Right lobe of liver (tissue), 6 donors: ENCODE measurements at places on chromosomes 5 and 9.

DNA sequence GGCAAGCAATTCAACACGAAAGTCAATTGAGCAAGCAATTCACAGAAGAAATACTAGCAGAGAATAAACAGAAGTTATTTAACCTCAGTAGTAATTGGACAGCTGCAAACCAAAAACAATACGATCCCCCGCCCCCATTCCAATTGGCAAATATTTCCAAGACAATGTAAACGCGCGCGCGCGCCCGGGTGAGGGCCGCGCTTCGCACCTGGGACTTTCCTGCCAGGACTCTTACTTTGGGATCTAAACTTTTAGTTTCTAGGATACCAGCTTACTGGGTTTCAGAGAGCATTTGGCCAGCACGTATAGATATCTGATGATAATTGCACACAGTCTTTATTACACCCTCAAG is 8.6 kb downstream of the RUFY1 start:
- DNase-seq = no peak

GRCh38 chr9:130327781-130328348 is 62.3 kb downstream of the HMCN2 start:
- no peak for DNase-seq

- no peak for DNase-seq
Measured at GRCh38 chr9:7523426-7524043, 276.0 kb downstream of the DMAC1 start.

- peak; percentile 92 for DNase-seq
Measured at GRCh38 chr9:96048956-96049831, 173.7 kb downstream of the ERCC6L2 start.

DNA sequence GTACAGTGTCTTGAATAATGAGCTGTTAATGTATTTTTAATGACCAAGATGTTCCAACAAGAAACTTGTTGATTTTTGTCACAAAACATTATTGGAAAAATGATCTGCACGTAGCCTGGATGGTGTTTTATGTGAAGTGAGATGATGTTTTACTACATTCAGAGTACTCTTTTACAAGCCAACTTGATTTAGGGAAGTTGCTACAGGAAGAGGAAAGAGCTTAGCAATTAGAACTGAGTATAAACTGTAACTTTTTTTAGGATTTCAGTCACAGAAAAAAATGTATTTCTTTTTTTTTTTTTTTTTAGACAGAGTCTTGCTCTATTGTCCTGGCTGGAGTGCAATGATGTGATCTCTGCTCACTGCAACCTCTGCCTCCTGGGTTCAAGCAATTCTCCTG is 113.6 kb upstream of the ADRA1B start:
- no peak for DNase-seq

- no peak for DNase-seq
Measured at GRCh38 chr5:84301535-84301934, 83.1 kb downstream of the EDIL3 start.

DNA sequence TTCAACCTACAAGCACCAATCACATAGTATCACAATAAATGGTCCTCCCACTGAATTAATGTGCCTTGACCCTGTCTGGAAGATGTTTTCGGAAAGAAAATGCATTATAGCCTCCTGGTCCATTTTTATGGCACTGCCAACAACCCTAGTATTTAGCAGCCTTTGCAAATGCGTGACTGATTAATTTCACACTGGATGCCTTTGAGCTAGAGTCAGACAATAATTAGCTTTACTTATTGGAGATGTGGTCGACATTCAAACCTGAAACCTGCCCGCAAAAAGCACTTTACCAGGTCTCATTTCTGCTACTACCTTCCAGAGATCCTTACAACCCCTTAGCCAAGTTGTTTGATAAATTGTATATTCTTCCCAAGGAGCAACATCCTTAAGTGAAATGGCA is 119.3 kb upstream of the DPYSL3 start:
- no peak for DNase-seq

GRCh38 chr9:105663914-105664313 is 1.7 kb downstream of the TAL2 start:
- no peak for DNase-seq

DNA sequence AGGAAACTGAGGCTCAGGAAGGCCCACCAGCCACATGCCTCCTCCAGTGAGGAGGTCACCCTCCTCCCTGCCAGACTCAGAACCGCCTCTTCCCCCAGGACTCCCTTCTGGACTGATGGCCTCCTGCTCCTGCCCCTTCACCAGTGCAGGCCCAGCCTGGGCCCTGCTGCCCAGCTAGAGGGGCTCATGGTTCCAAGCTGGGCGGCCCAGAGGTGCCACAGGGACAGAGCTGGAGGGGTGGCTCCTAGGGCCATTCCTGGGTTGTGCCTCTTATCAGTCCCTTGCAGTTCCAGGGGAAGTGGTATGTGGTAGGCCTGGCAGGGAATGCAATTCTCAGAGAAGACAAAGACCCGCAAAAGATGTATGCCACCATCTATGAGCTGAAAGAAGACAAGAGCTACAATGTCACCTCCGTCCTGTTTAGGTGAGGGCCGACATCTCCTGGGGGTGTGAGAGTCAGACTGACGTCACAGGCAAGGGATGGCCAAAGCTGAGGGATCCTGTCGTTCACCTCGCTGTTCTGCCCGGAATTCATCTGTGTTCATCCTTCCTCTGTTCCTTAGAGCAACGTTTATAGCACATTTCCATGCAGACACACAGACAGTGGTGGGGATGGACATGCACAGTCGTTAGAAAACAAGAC is 819 bp downstream of the LCN2 start:
- DNase-seq = peak; percentile 46

DNA sequence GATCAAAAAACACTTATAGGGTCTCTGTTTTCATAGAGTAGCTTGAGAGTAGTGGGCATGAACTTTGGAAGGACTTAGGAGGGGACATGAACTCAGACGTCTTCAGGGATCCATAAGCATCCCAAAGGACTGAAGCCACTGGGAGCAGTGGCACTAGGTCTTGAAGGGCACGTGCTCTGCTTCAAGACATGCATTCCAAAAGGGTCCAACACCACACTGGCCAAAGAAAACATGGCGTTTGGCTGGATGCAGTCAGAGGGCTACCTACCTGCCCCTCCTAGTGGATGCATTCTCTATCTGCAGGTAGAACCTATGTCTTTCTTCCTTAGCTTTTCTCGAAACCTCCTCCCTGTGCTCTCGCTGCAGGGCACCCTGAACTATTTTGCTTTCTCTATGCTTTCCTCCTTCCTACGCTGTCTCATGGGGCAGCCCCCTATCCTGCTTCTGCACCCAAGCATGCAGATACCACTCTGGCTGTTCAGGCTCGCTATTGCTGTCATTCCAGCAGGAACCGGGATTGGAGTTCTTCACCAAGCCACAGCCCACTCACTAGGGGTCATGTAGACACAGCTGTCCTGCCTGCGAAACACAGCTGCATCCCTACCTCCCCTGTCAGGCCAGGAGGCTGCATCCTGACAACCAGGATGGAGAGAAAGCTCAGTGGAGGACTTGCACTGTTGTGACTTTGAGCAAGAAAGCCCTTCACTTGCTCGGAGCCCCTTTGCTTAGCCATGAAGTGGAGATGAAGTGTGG is 11.9 kb downstream of the FAM240B start:
- no peak for DNase-seq

DNA sequence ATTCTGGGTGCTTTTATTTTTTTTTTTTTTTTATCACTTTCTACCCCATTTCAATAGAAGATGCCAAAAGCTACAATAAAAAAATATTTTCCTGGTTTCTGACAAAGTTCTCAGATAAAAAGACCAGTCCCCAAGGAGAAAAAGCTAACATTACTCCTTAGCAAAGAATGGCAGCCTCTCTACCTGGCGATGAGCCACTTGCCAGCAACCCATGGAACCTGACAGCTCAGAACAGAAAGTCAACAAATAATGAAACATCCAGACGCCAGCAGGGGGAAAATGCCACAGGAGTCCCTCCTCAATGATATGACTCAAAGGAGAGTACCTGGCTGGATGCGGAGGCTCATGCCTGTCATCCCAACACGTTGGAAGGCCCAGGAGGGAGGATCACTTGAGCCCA is 123.2 kb downstream of the MYO10 start:
- DNase-seq = no peak

DNA sequence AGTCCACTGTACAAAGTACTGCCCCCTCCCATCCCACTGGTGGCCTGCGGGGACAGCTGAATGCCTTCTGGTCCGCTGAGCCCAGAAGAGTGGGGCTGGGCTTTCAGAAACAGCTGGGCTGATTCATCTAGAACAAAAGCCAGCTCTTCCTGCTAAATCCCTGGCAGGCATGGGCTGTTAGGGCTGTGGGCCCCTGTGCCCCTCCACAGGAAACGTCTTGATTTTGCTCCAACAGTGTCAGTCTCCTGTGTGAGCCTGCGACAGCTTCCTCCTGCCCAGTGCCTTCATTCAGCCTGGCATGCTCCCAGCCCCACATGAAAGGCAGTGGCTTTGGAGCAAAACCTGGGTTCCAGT is 6.9 kb upstream of the GSN start:
- no peak for DNase-seq

GRCh38 chr9:126561582-126561981 is 52.1 kb upstream of the LMX1B start:
- DNase-seq = peak; percentile 29

- no peak for DNase-seq
Measured at GRCh38 chr9:136564379-136564988, 18.6 kb upstream of the NOTCH1 start.

DNA sequence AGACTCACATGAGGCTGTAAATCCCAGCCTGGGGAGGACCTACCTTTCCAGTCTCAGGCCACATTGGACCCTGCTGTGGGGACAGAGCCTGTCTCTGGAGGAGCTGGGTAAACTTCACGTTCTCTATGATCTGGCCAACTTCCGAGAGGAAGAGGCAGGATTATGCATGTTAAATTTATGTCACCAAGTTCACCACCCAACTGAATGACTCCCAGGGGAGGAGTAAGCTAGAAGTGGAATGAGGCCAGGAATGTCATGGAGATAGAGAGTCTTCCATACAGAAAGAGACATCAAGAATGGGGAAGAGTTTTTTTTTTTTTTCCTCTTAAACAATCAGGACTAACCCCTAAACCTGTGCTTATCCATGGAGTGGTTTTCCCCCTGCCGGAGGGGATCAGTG is 90.3 kb upstream of the PALM2AKAP2 start:
- no peak for DNase-seq

- DNase-seq = no peak
Measured at GRCh38 chr5:9951865-9952516, 297.7 kb downstream of the ATPSCKMT start.

DNA sequence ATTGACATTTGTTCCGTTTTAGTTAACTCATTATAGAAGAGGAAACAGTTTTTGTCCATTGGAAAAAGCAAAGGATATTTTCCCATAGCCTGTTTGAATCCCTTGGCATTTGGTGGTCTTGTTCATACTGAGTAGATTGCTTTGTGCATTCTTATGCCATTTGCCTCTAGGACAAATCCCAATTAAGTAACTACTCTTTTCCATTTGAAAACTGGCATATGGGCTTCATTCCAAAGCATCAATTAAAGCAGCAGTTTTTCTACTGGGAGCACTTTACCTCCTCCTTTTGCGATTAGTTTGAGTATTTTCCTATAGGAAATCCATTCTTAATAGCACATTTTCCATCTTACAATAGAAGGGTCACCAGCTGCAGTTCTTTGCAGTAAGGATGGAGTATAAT is 31.2 kb downstream of the GPR21 start:
- no peak for DNase-seq

DNA sequence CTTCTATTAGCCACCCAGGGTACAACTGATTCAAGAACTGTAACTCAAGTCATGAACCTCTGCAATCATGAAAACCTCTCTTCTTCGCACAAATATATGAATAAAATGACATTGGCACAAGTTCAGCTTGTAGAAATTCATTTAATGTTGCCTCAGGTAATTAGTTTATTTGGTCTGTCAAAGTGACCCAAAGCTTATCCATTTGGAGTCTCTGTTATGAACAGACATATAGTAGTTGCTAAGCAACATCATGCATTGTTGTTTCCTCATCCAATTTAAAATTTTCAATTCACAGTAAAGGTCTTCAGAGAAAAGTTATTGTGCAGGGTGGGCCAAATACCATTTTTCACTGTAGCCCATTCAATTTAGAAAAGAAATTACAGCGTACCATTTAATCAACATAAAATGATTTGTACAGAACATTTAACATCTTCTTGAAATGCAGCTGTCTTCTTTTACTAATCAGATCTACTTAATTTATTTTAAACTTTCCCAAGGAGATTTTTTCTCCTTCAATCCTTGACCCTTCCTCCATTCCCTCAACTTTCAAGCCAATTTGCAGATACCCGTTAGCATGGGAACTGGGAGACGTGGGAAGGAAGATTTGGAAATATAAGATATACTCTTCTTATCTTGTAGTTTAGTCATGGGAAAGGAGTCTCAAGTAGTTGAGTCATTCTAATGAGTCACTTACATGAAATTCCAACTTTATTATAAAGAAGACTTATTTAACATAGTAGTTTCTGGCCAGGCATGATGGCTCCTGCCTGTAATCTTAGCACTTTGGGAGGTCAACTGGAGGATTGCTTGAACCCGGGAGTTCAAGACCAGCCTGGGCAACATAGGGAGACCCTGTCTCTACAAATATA is 231.3 kb downstream of the ATPSCKMT start:
- no peak for DNase-seq

- no peak for DNase-seq
Measured at GRCh38 chr9:78958892-78959291, 612.9 kb upstream of the TLE4 start.

DNA sequence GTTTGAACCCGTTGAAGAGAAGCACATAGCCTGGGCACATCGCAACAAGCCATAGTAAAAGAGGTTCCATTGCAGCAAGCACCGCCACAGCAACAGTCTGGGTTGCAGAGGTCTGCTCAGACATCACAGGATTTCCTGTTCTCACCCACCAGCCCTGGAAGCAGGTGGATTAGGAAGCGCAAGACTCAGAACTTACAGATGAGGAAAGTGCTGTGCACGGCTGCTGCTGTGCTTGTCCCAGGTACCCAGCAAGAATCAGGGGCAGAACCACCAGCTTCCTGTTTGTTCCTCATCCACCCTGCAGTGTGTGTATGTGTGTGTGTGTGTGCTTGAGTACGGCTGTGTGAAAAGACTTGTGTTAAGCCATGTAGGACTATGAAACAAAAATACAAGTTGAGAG is 124.7 kb upstream of the IRX2 start:
- no peak for DNase-seq

DNA sequence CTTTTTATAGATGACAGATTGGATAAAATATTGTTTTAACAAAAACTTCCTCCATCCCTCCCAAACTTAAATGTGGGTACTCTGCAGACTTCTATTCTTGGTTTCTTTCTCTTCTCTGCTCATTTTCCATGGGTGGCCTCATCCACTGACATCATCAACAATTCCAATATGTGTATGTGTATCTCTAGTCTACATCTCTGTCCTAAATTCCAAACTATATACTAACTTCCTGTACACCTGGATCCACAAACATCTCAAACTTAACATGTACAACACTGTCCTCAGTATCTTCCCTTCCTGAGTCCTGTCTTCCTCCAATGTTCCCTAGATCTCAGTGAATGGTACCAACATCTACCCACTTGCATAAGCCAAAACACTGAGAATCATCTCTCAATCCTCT is 28.5 kb upstream of the CDK5RAP2 start:
- DNase-seq = no peak

DNA sequence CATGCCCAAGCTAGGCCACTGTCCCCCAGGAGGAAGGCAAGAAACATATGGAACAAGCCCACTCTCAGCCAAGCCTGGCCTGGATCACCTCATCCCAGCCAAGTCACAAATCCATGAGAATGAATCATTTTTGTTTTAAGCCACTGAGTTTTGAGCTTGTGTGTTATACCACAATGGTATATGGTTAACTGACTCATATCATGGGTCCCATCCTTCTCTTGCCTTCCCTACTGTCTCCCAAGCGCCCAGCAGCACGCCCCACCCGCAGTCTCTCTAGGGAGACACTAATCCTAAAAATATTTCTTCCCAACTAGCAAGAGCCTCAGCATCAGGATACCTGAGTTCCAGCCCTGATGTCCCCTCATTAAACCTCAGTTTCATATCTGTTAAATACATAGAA is 248.1 kb downstream of the CDK5RAP2 start:
- no peak for DNase-seq
